ENCODE measurements at places on chromosomes 16 and 17.
A peak's percentile ranks its signal among the peaks of the same experiment; 100 is the strongest.

DNA sequence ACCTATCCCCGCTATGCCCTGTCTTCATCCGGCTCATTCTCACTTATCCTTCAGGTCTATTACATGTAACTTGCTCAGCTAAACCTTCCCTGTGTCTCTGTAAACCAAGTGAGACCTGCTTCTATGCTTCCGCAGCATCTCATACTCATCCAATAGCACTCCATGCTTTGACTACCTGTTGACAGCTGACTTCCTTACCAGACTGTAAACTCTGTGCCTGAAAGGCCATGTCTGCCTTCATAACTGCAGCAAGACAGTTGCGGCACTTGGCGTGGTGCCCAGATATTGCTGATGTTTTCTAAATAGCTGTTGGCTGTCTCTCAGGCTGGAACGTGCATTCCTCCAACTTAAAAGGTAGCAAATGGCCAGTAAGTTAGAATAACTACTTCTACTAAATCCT, 1.8 kb upstream of the OR1E1 start:
- DNase-seq, result no peak

DNA sequence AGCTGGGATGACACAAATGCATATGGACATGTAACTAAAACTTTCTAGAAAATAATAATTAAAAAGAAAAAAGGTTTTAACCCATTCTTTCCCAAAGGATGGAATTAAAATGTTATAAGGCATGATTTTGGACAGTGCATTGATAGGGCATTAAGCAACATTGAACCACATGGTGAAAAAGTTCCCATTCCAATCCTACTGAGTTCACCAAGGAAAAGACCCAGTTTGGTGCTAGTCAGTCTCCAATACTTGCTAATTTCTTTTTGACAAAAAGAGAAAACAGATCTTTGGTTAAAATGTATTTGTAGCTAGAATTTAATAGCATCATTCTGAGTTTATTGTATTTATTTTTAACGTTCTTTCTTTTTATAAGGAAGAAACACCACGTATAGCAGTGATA, 28.1 kb downstream of the EMP2 start:
- DNase-seq, result no peak

DNA sequence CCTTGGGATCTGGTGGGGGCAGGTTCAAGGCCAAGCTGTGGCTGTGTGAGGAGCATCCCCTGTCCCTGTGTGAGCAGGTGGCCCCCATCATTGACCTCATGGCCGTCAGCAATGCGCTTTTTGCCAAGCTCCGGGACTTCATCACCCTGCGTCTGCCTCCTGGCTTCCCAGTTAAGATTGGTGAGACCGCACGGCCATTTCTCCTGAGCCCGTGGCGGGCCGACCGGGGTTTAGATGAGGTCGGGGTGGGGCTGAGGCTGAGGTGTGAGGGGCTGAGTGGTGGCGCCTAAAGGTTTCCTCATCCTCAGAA, 10.7 kb downstream of the CORO6 start:
- DNase-seq, result no peak

DNA sequence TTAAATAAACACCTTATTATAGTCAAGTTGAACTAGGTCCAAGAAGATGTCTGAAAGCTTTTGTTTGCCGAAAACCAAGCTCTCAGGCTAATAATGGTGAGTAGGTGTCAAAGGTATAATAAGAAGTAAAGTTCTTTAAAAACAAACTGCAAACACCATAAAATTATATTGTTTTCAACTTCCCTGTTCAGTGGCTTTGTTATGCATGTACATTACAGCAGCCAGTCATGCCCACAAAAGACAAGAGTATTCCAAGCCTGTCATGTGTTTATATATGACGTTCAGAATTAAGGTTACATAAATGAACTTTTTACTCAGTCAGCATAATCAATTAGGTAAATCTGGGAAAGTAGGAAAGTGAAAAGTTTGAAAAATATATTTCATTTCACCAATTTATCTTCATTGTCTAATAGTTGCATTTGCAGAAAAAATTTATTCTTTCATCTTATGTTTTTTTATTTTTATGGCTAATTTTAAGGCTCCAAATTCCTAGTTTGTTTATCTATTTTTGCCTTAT, 928.7 kb upstream of the SOX9 start:
- no peak for DNase-seq

DNA sequence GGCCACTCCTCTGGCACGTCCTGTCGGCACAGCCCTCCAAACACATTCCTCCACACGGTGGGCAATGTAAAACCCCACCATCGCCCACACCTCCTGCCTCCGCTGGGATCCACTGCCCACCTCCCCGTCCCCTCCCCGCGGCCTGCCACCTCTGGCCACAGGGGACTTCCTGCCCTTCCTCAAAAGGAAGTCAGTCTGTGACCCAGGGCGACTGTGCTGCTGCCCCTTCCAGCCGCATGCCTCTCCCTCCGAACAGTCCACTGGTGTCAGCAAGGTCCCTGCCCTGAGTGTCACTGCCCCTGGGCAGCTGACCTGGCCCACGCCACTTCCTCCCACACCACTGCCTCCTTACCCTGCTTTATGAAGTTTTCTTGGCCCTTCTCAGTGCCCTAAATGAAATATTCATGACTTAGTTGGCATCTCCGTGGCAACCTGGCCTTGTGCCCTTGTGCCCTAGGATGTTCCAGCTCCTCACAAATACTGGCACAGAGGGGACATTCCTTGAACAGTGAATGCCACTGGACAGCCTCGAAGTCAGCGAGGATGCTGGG, 2.0 kb downstream of the PLD6 start:
- no peak for DNase-seq

- no peak for DNase-seq
These were observed 2.8 kb upstream of the SOCS1 start for GRCh38 chr16:11258553-11259492.

DNA sequence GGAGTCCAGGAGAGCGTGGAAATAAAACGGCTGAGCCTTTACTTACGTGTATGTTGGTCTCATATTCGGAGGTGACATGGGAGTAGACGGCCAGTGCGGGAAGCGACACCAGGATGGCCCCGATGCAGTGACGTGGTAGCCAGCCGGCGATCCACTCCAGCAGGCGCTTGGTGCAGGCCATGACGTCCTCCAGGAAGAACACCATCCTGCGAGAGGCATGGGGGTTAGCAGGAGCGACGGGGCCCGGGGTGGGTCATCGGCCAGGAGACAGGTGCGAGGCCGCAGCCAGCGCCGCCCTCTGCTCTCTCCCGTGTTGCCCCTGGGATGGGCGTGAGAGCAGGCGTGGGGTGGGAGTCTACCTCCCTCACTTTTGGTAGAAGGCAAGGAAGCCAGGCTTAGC, 98.6 kb upstream of the CREBBP start:
- DNase-seq, result no peak

DNA sequence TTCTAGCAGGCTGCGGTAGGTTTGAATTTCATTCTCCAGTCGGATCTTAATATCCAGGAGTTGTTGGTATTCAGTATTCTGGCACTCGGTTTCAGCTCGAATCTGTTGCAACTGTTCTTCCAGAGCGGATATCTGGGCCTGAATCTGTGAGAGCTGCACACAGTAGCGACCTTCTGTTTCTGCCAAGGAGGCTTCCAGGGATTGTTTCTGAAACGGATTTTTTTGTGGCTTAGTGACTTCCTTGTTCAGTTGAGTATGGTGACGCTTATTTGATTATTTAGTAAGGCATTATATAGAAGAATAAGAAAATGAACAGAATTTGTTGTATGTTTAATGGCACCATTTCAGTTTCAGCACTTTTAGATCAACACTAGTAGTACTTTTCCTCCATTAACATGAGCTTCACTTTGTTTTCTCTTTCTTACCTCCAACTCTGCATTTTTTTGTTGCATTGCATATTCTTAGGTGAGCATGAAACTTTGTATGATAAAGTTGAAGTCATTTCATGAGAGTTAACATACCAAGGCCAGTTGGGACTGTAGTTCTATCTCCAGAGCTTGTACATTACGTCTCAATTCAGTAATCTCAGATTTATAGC, 2.8 kb downstream of the KRT10 start:
- no peak for DNase-seq

DNA sequence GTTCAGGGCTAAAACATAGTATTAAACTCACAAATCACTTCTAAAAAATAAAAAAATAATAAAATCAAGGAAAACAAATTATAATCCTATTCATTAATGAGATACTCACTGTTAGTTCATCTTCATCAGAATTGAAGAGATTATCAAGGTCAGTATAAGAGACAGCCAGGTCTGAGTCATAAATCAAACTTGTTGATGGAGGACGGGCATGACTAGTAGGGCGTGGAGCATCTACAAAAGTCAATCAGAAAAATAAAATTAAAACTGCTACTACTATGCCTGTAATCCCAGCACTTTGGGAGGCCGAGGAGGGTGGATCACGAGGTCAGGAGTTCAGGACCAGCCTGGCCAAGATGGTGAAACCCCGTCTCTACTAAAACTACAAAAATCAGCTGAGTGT, 59.1 kb upstream of the INTS2 start:
- no peak for DNase-seq

DNA sequence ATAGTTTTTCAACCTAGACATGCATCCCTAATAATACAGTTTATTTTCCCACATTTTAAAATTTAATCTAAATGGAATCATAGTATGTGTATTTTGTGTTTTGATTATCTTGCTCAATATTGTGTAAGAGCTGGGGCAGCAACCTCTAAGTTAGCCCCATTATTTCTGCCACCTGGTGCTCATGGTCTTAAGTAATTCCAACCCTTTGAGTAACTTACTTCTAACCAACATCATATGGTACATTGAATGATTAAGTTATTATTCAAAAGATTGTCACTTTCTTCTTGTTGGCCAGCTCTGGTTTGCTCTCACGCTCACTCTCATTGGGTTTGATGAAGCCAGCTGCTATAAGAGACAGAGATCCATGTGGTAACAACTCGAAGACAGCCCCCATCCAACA, 3.9 kb upstream of the KRTAP4-3 start:
- no peak for DNase-seq

GRCh38 chr16:1123525-1124230, 27.6 kb upstream of the C1QTNF8 start:
- DNase-seq, result no peak

DNA sequence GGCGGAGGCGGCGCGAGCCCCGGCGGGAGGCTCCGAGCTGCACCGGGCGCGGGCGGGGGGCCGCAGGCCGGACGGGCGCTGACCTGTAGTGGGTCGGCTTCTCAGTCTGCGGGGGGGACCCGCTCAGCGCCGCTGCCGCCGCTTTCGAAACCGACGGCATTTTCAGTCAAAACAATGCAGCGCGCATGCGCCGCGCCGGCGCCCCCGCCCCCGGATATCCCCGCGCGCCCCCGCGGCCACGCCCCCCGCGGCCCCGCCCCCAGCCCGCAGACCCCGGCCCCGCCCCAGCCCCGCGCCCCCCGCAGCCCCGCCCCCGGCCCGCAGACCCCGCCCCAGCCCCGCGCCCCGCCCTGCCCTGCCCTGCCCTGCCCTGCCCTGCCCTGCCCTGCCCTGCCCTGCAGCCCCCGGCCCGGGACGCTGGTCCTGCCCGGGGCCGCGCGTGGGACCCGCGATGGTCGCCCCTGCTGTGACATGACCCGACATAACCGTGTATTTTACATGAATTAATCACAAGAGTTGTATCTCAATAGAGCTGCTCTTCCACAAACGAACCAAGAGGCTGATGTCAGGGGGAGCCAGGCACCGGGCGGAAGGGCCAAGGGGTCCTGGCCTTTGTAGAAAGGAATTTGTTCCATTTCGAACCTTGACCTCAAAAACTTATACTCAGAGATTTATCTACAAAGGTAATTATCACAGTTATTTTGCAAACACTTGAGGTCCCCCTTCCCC, at the start of gene UNKL:
UNKL (minus strand) TSS at position 173 of the 729 bp plus-strand sequence; CDS start at position 160, 13 bp downstream.
- peak; percentile 70 for DNase-seq

GRCh38 chr16:10865991-10866966, 10.7 kb upstream of the CIITA start:
- no peak for DNase-seq

- DNase-seq, result no peak
These were observed 24.5 kb upstream of the MTMR4 start for GRCh38 chr17:58538811-58539409.

DNA sequence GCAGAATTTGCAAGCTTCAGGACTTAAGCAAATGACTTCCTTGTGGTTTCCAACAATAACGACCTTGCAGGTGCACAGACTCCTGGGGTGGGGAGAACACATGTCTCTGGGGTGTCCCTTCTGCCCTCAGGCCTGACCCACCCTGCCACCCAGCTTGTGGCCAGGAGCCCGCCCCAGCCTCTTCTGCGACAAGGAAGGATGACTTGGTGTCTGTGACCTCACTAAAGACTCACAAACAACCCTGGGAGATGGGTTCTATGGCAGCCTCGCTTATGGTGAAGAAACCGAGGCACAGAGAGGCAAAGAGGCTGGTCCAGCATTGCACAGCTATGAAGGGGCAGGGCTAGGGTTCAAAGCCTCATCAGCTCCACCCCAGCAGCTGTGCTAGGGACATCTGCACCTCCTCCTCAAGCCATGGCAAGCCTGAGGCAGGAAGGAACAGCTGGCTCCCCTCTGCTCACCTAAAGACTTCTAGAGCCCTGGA, 2.6 kb downstream of the ATP2A3 start:
- DNase-seq, result no peak

DNA sequence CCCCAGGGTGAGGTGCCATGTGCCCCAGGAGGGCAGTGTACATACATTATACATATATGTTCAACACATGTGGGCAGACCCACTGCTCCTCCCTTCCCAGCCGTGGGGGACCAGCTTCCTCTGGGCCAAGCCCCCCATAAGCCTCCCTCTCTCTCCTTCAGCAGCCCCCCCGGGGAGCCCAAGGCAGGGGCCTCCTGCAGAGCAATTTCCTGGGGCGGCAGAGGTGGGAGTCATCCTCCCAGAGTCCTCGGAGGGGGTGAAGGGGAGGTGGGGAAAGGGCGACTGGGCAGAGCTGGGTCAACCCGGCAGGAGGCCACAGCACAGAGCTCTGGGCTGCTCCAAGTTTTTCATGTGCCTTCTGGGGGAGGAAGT, 235.1 kb downstream of the ZNF423 start:
- no peak for DNase-seq

GRCh38 chr16:53714205-53715022, 10.5 kb downstream of the FTO start:
- DNase-seq, result no peak

DNA sequence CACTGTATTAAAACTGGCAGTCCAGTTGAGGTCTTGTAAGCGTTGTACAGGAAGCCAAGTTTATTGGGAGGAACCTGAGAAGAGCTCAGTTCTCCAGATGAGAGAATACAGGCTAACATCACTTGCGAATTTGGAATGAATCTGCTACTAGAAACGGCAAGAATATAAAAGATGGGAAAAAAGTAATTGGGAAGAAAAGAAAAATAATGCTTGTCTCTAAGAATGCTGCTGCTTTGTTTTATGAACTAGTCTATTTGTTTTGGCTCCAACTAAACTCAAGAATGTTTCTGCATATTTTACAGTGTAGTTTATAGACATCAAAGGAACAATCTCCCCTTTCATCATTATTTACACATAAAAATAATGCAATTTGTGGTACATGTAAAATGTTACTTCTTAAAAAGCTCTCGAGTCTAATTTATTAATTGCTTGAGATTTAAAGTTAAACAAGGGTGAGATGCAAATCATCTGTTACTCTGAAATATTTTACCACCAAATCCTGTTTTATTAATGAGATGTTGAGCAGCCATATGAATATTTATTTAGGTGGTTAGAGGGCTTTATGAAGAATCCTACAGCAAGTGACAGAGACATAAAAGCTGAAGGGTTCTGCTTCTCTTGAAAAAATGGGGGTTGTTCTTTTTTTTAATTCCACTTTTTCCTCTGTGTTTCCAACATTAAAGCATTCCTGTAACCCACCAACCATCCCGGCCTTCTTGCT, 162.1 kb upstream of the AXIN2 start:
- no peak for DNase-seq

Data from stimulated activated CD4-positive, alpha-beta T cell treated with anti-CD3 and anti-CD28 coated beads, TNF-alpha, amount 100 ng/mL, for 48 hours (primary cell).